ENCODE measurements at places on chromosomes 16 and 17.

DNA sequence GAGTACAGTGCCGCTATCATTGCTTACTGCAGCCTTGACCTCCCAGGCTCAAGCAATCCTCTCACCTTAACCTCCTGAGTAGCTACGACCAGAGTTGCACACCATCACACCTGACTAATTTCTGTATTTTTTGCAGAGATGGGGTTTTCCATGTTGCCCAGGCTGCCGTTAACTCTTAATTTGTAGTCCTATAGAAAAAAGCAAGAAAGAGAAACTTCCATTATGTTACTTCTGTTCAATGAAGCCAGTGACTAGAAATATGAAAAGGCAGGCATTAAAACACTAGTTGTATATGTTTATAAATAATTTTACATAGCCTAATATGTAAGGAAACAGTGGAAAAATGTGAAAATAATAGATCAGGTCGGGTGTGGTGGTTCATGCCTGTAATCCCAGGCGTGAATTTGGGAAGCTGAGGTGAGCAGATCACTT lies 9.7 kb downstream of the RAD51C start:
- no peak for DNase-seq

GRCh38 chr17:49409066-49409465 lies 5.6 kb downstream of the PHB1 start:
- no peak for DNase-seq

- no peak for DNase-seq
Measured at GRCh38 chr17:77750427-77751043, 208.0 kb upstream of the TNRC6C start.

- DNase-seq, result no peak
Measured at GRCh38 chr17:21283482-21284318, 811 bp upstream of the MAP2K3 start.

- DNase-seq, result no peak
Measured at GRCh38 chr17:36614081-36614480, 12.7 kb downstream of the MRM1 start.

DNA sequence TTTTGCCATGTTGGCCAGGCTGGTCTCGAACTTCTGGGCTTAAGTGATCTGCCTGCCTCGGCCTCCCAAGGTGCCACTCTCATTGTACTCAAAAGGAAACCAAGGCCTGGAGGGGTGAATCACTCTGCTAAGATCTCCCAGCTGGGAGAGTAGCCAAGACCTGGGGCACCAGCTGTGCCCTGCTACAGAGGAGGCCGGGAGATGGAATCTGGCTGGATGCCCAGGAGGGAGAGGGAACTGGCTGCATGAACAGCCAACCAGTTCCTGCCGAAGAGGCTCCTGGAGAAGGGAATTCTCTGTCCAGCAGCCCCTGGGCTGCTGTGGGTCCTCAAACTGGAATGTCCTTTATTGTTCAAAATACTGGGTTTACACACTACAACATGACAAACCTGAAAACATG lies 238.7 kb upstream of the CIBAR2 start:
- no peak for DNase-seq

DNA sequence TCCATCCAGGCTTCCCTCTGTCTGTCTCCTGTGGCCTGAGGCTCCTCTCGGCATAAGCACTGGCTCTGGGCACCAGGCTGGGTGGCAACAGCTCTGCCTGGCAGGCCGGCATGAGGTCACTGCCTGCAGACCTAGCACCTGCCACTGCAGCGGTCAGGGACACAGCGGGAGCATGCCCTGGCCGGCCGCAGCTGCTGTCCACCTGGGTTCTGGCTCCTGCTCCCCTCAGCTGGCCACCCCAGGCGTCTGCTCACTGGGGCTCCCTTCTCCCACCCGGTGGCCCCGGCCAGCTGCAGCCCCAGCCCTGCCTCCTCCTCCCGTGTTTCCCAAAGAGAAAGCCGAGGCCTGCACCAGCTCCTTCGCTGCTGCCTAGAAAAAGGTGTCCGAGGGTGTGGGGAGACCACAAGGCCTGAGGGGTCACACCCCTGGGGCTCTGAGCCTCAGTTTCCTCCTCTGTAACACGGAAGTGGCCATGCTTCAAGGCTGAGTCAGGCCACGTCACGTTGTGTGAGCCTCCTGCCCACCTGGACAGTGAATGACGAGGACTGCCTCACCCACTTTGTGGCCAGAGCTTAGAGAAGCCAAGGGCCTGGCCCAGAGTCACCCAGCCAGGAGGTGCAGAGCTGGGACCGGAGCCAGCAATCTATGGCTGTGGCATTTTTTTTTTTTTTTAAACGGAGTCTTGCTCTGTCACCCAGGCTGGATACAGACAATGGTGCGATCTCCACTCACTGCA lies 6.7 kb downstream of the NTHL1 start:
- DNase-seq, result no peak

- DNase-seq, result peak; percentile 51
Measured at GRCh38 chr17:68613739-68614298, 12.7 kb upstream of the FAM20A start.

GRCh38 chr17:9116311-9116835 lies 95.1 kb downstream of the NTN1 start:
- peak; percentile 5 for DNase-seq

GRCh38 chr17:48547808-48548522 lies 3.1 kb upstream of the HOXB2 start:
- no peak for DNase-seq

DNA sequence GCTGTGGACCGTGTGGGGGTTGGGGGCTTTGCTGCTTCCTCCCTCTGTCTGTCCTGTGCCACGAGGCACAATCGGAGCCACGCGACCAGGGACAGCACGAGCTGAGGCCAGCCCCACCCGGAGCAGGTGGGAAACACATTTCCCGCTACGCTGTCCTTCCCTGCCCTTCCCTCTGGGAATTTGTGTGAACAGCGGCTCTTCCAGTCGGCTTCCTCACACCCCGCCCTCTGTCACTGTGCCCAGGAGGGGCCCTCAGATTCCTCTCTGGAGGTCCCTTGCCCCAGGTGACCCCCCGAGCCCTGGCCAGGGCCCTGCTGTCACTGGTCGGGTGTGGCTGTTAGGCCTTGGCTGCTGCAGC lies 19.6 kb downstream of the SPIRE2 start:
- DNase-seq, result no peak

- DNase-seq, result no peak
Measured at GRCh38 chr17:43428524-43428923, 29.7 kb downstream of the ARL4D start.
